Activated CD4-positive, alpha-beta memory T cell treated with anti-CD3 and anti-CD28 coated beads for 36 hours (primary cell): ENCODE measurements at places on chromosomes 11 and 22. TPM values are rescaled to one million over a fixed set of nuclear protein-coding genes. Genes with fewer than 3 reads are reported as not detected.

- no peak for DNase-seq
Measured at GRCh38 chr22:19082793-19083192, 39.4 kb downstream of the DGCR2 start.

- no peak for DNase-seq
Measured at GRCh38 chr11:88569342-88569741, 231.8 kb upstream of the CTSC start.

DNA sequence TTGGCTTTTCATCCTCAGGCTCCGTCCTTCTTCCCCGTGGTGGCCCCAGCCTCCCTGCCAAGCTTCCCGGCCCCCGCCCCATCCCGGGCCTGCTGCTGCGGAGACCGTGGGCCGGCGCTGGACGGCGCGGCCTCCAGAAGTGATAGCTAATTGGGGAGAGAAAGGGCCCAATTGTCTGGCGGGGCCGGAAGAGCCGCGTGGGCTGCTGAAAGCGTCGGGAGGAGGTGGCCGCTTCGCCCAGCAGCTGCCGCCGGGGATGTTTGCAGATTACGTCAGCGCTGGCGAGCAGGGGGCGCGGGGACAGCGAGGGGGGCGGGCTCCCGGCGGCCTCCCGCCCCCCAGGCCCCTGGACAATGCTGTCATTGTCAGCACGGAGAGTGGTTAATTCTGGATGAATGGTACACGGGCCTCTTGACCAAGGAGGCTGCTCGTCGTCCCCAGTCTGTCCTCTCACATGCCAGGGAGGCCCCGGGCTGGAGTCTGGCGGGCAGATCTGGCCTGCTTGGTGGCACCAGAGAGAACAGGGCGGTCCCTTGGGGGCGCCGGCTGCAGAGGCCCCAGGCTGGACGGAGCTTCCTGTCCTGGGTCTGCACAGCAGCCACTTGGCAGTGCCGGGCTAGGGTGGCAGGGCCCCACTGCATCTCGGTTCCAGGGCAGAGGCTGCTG lies 1.6 kb downstream of the SMIM38 start:
- DNase-seq: peak; percentile 20

Gene OR51V1
- not detected for total RNA-seq

DNA sequence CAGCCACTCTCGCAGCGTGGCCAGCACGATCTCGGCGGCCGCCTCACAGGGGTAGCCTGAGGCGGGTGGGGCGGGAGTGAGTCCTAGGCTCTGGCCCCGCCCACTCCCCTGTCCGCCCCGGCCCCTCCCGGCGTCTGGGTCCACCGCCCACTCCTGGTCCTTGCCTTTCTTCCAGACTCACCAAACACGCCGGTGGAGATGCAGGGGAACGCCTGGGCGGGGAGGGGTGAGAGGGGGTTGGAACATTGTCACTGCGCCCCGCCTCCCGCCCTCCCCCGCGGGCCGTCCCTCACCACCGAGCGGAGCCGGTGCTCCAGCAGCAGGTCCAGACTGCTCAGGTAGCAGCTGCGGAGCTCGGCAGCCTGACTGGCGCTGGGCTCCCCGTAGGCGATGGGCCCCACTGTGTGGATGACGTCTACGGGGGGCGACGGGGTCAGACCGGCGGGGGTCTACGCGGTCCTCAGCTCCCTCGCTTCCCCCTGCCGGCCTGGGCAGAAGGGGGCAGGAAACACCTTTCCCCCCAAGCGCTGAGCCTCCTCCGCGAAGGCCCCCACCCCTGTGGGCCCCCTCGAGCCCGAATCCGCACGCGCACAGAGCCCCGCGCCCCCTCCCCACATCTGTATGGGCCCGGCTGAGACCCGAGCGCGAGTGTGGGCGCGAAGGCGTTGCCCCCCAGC lies 13.2 kb downstream of the OTUB1 start:
- DNase-seq: peak; percentile 69

DNA sequence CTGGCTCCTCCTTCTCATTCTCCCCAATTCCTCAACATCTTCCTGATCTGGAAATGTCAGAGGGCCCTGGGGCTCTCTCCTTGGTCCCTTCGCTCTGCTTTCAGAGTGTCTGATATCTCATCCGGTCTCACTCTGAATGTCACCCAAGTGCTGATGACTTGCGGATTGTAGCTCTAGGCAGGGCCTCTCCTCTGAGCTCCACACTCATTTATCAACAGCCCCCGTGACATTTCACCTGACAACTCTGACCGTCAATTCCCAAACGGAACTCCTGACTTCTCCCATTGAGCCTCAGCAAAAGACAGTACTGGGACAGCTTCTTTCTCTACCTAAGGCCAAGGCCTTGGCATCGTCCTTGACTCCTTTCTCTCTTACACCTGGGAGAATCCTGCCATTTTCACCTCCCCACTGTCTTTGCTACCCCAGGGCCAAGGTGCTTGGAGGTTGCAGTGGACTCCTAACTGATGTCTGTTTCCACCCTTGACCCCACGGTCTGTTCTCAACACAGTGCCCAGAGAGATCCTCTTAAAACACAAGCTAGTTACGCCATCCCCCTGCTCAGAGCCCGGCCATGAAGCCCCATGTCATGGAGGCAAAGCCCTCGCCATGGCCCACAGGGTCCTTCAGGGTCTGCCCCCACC lies 57.5 kb upstream of the THY1 start:
- DNase-seq: no peak

GRCh38 chr11:68302256-68302655 lies 10.1 kb upstream of the LRP5 start:
- no peak for DNase-seq

GRCh38 chr11:66221012-66221411 lies 47.4 kb upstream of the RAB1B start:
- DNase-seq: no peak

DNA sequence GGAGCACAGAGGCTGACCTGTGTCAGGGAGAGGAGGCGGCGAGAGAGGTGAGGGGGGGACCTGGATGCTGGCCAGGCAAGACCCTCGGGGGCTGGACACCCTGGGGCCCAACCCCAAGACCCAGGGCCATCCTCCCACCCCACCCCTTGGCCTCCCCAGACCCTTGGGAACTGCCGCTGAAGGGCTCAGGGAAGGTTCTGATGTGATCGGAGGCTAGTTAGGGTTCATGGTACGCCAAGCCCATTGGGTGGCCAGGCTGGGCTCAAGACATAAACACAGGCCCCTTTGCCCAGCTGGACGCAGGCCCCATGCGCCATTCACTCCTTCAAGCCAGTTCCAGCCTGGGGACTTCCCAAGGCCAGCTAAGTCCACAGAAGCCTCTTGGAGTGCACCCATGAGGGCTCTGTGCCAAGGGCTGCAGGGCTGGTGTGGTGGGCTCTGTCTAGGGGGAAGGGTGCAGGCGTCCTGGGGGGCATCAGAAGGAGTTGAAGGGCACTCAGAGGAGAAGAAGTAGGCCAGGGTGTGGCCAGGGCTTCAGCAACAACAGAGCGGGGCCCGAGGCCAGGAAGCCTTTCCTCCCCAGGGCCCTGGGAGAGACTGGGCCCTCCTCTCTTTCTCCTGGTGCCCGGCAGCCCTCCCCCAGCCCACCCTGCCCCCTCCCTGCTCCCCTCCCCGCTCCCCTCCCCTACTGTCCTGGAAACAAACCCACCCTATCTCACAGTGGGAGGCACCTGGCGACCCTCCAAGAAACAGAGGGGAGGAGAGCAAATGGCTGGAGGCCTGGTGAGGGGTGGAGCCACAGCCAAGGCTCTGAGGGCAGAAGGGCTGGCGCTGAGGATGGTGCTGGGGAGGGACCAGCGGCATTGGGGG lies 12.9 kb downstream of the TSPAN32 start:
- no peak for DNase-seq

Gene C22orf42
- total RNA-seq: not detected

Gene ATXN10
- 88.6 TPM for total RNA-seq

DNA sequence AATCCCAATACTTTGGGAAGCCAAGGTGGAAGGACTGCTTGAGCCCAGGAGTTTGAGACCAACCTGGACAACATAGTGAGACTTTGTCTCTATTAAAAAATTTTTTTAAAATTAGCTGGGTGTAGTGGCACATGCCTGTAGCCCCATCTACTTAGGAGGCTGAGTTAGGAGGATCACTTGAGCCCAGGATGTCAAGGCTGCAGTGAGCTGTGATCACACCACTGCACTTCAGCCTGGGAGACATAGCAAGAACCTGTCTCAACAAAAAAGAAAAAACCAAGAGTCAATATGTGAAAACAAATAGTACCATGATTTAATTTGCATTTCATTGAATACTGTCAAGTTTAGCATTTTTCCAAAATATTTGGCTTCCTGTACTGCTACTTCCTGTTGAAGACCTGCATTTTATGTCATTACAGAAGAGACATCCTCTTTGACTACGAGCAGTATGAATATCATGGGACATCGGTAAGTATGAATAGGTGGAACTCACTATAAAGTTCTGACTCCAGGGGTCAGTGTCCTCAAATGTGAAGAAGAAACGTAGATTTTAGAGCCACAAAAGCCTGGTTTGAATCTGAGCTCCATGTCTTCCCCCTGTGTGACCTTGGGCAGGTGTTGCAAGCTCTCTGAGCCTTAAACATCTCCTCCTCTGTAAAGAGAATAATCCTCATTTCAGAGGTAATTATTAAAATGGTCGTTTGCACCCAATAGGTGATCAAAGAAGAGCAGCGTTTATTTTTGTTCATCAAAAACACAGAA lies 16.0 kb downstream of the CDC45 start:
- no peak for DNase-seq

Gene LRRC56
- 1.6 TPM for total RNA-seq

Gene MCAM
- total RNA-seq: 6.9 TPM

- DNase-seq: no peak
Measured at GRCh38 chr22:34015642-34016041, 95.4 kb upstream of the LARGE1 start.

GRCh38 chr11:128260398-128260797 lies 327.0 kb downstream of the ETS1 start:
- DNase-seq: no peak

GRCh38 chr11:134040386-134041302 lies 28.2 kb upstream of the JAM3 start:
- no peak for DNase-seq

- no peak for DNase-seq
Measured at GRCh38 chr22:44926491-44927415, 83.1 kb downstream of the PHF21B start.

Gene DCDC1
- 0.21 TPM for total RNA-seq

GRCh38 chr22:29956680-29957079 lies 73.7 kb downstream of the MTMR3 start:
- DNase-seq: no peak

DNA sequence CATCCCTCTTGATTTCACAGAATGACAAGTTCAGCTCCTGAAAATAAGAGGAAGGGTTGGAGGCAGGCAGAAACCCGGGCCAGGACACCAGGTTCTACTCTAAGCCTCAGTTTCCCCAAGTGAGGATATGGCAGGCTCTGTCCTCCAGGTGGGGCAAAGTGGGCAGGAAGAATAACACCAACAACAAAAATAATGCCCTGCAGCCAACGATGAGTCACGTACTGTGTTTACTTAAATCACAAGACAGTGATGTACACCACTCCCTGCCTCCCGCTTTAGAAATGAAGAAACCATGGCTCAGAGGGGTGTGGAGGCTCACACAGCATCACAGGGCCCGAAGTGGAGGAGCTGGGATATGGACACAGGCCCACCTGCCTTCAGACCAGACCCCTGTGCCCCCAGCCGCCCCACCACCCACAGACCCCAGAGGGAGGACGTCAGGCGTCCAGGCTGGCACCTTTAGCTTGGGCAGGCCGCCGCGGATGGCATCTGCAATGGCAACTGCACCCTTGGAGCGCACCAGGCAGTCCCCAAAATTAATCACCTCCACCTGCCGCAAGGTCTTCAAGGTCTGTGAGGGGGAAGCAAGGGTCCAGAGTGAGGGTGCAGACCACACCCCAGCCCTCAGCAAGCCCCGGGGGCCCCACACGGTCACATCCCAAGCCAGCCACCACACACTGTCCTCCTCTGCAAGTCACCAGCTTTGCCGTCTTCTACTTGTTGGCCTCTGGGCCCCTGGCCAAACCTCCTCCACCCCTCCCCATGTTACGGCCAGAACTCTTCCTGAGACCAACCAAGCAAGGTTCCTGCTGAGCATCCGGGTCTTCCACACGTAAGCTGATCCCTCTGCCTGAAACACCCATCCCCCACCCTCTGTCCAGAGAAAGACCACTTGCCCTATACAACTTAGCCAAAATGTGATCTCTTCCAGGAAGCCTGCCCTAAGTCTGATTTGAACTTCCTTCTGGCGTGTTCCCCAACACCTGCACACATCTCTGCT lies 15.8 kb upstream of the CHADL start:
- DNase-seq: no peak

- DNase-seq: no peak
Measured at GRCh38 chr22:42432020-42432596, at the start of gene NFAM1. NFAM1 (minus strand) TSS chr22:42432403; CDS start chr22:42432357, 46 bp downstream.

Gene MGAT3
- total RNA-seq: not detected

Gene GPHA2
- not detected for total RNA-seq

Gene DGCR2
- 17.4 TPM for total RNA-seq

Gene CBLIF
- total RNA-seq: not detected

GRCh38 chr11:128153697-128154048 lies 433.7 kb downstream of the ETS1 start:
- DNase-seq: no peak

Gene CNIH2
- total RNA-seq: 1.5 TPM

- DNase-seq: no peak
Measured at GRCh38 chr22:46467006-46467405, 70.4 kb downstream of the CELSR1 start.

Gene KDM4E
- total RNA-seq: not detected

GRCh38 chr11:126862664-126863243 lies 137.8 kb downstream of the KIRREL3 start:
- DNase-seq: no peak

GRCh38 chr11:72009156-72009555 lies 10.4 kb downstream of the IL18BP start:
- DNase-seq: no peak

- DNase-seq: no peak
Measured at GRCh38 chr11:89660234-89660633, 49.9 kb upstream of the TRIM77 start.

Gene TEX54
- total RNA-seq: 0.53 TPM

DNA sequence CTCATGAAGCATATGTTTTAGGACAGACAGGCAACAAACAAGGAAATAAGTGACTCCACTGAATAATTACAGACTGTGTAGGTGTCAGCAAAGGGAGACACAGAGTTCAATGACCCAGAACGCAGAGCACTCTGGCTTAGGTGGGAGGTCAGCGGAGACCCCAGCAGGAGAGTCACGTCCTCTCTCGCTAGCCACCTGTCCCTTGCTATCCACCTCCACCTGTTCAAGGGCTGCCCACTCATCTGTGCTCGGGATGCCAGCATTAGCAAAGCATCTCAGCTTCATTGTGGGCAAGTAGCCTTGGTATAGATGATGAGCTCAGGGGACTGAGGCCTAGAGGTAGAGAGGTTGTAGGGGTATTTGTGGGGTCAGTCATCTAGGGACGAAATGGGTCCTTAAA lies 21.8 kb upstream of the ATXN10 start:
- no peak for DNase-seq

DNA sequence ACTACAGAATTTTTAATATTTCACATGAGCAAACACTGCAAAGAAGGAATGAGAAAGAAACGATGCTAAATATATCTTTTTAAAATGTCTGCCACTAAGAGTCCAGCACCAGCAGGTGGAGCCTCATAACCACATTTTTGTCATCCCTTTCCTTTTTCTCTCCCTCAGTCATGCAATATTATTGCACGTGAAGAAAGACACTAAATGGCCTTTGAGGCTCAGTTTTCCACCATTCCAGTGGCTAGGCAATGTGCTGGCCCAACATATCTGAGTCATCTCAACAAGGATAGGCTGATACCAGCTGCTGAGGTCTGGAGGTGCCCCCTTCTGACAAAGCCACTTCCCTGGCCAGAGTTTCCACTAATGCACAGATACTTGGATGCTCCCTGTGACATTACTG lies 1.8 kb downstream of the ALKBH8 start:
- peak; percentile 54 for DNase-seq

- DNase-seq: no peak
Measured at GRCh38 chr11:6567371-6567745, 36.1 kb downstream of the RRP8 start.

- no peak for DNase-seq
Measured at GRCh38 chr11:102882389-102883024, 7.7 kb upstream of the MMP12 start.
